Esophagus mucosa (tissue), 1 donor: ENCODE measurements at places on chromosomes 7 and 10.

DNA sequence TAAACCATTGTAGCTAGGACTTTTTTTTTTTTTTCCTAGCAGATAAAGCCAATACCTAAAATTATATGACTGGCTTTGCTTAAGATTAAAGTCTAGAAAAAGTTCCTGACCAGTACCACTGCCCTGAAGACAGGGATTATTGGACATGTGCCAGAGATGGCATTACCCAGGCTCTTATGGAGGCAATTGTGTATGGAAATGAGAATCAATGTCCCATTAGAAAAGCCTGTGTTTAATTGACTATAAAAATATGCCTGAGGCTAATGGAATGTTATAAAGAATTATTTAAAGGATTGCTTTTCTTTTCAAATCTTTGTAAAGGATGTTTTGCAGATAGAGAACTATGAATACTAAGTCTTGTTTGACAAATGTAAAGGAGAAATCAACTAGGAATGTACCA is 196.7 kb downstream of the ANK3 start:
- no peak for ATAC-seq

DNA sequence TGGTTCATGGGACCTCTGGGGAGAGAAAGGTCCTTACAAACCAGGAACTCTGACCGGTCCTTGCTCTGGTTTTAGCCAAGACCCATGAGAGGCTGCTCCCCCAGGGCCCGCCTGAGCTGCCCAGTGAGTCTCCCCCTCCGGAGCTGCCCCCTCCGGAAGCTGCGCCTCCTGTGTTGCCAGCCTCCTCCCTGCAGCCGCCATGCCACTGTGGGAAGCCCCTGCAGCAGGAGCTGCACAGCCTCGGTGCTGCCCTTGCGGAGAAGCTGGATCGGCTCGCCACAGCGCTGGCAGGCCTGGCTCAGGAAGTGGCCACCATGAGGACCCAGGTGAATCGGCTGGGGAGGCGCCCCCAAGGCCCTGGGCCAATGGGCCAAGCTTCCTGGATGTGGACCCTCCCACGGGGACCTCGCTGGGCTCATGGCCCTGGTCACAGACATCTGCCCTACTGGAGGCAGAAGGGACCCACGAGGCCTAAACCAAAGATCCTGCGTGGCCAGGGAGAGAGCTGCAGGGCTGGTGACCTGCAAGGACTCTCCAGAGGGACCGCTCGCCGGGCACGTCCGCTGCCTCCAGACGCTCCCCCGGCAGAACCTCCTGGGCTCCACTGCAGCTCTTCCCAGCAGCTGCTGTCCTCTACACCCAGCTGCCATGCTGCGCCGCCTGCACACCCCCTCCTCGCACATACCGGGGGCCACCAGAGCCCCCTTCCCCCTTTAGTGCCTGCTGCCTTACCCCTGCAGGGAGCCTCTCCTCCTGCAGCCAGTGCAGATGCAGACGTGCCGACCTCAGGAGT is 40.1 kb downstream of the ZNF467 start:
- ATAC-seq, result no peak

- ATAC-seq, result peak; percentile 42
These were observed 229.0 kb downstream of the STK31 start for GRCh38 chr7:23938937-23939552.

DNA sequence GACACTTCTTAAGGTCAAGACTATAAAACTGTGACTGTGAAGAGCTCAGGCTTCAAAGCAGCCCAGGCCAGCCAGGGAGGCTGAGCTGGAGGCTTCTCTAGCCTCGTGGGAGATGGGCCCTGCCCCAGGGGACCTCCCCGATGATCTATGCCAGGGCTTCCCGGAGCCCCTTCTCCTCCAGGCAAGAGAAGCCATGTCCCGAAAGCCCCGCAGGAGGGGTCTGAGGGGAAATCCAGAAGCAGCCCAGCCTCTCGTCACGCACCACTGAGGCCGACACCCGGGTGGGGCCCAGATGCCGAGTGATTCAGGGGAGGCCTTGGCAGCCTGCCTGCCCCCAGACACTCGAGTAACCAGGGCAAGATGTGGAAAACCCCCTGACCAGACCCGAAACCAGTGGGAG is 63.7 kb downstream of the PROSER2 start:
- peak; percentile 43 for ATAC-seq

DNA sequence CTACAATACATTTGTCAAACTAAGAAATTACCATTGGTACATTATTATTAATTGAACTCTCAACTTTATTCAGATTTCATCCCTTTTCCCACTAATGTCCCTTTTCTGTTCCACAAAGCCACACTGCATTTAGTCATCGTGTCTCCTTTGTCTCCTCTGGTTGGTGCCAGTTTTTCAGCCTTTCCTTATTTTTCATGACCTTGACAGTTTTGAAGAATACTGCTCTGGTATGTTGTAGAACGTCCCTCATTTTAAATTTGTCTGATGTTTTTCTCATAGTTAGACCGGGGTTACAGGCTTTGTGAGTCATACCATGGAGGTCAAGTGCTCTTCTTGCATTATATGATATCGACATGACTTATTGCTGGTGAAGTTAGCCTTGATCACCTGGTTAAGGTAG is 173.3 kb upstream of the AGK start:
- no peak for ATAC-seq

GRCh38 chr7:55110993-55111361 is 92.2 kb downstream of the EGFR start:
- ATAC-seq, result peak; percentile 41

DNA sequence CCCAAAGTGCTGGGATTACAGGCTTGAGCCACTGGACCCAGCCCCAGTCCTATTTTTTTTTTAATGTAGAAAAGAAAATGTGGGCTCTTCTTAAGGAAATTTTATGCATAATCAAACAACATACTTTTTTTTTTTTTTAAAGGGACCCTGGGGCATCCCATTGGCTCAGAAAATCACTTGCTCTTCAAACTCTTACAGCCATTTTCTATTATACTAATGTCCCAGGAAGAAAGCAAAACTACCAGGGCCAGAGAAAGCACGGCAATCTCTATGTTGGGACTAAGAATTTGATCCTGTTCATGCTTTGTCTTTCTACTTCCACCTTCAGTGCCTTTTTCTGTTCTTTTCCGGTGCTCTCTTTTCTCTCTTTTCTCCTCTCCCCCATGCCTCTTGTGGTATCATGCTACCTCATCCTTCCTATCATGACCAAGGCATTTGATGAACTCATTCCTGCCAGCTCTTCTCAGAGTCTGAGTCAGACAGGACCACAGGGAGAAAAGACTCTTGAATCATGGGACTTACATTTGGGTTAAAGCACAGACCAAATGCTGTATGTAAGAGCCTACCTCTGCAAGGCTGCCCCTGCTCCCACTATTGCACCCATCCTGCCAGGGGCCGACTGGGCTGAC is 76.4 kb upstream of the CCNY start:
- no peak for ATAC-seq

DNA sequence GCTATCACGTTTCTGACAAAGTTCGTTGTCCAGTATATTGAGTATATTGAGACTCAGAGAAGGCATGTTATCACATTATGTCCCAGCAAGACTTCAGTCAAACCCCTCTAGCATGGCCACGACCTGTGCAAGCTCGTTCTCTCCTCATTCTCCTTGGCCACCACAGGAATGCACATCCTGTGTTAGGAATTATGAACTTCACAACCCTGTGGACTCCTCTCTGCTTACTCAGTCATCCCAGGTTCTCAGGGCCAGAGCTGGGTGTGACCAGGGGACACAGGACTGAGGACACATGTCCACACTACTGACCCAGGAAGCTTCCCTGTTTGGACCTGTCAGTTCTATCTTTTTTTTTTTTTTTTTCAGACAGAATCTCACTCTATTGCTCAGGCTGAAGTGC is 4.4 kb downstream of the SH2D4B start:
- ATAC-seq, result peak; percentile 4

DNA sequence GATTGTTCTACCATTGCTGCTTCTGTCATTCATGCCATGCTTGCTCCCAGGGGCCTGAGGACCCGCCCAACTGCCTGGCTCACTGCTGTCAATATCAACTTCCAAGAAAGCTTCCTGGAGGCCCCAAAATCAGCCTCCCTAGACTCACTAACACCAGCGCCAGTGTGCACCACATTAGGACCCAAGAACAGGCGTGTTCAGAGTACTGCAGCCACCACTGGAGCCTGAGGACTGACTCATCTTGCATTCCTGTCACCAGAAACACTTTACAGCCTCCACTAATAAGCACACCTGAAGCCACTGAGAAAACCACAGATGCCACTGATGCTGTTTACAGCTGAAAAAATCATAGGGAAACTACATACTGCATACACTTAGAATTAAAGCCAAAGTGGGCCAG is 1284.3 kb downstream of the TYW1 start:
- ATAC-seq, result no peak

- ATAC-seq, result no peak
These were observed 107.0 kb downstream of the ELFN1 start for GRCh38 chr7:1777122-1777521.

DNA sequence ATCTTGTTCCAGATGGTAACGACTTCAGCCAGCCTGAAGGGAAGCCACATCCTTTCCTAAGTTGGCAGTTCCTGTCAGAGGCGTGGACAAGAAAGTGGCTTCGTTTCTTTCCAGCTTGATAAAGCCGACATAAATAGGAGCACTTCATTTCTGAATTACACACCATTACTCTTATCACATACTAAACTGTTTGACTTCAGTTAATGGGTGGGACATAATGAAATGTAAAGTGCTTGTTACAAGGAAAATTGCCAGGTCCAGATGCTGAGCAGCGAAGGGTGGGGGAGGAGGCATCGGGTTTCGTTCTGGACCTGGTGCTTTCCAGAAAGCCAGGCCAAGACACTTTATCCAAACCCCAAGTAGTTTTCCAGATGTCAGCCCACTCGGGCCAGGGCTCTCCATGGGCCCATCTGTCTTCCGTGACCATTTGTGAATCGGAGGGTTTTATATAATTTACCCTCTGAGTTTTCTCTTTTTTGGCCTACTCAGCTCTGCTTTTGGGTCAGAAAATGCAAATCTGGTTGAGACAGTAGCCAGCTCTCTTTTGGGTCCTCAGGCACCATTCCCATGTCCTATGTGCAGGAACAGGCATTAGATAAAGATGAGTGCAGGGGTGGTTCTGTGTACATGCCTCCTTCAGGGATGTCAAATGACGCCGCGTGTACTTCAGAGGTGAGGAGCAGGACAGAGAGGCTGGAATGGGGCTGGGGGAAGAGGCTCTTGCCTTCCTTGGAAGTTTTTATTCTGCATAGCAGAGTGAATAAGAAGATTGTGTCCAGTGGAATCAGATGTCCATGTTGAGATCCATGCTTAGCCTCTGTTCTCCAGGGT is 90.2 kb downstream of the TACC2 start:
- no peak for ATAC-seq
